Activated naive CD8-positive, alpha-beta T cell treated with anti-CD3 and anti-CD28 coated beads for 36 hours (primary cell): ENCODE measurements at places on chromosomes 11 and 22. TPM values are rescaled to one million over a fixed set of nuclear protein-coding genes. Genes with fewer than 3 reads are reported as not detected.

GRCh38 chr11:22203281-22203680 lies 10.4 kb downstream of the ANO5 start:
- no peak overlapping the region for H3K4me3 ChIP-seq
- no peak for DNase-seq
- H3K36me3 ChIP-seq: no peaks in the 10 kb centered on the region
- H3K27me3 ChIP-seq: peaks cover 10% of the 10 kb centered on the region

- H3K4me3 ChIP-seq: no peak overlapping the region
- H3K36me3 ChIP-seq: peaks cover 33% of the 10 kb centered on the region
- DNase-seq: peak; percentile 54
- no peaks in the 10 kb centered on the region for H3K27me3 ChIP-seq
Measured at GRCh38 chr11:6604081-6604626, 580 bp downstream of the ILK start.

GRCh38 chr11:47917599-47918369 lies 62.6 kb upstream of the PTPRJ start:
- H3K4me3 ChIP-seq: no peak overlapping the region
- H3K27ac ChIP-seq: no peak overlapping the region
- no peak for DNase-seq
- no peaks in the 10 kb centered on the region for H3K36me3 ChIP-seq

DNA sequence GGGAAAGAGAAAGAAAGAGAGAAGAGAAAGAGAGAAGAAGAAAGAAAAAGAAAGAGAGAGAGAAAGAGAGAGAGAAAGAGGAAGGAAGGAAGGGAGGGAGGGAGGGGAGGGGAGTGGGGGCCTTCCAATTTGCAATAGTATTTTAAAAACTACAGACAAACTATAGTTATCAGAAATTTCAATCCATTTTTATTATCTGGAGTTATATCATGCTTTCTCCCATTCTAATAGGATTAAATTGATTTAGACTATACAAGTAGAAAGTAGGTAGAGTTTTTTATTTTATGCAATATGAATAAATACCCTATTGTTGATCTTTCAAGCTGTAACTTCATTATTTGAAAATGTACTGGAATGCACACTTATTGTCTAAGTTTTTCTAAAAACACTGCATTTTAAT lies 70.2 kb upstream of the CEP126 start:
- no peak for DNase-seq
- no peaks in the 10 kb centered on the region for H3K27me3 ChIP-seq
- H3K36me3 ChIP-seq: no peaks in the 10 kb centered on the region
- H3K4me1 ChIP-seq: no peaks in the 10 kb centered on the region
- H3K27ac ChIP-seq: no peak overlapping the region
- no peak overlapping the region for H3K4me3 ChIP-seq

DNA sequence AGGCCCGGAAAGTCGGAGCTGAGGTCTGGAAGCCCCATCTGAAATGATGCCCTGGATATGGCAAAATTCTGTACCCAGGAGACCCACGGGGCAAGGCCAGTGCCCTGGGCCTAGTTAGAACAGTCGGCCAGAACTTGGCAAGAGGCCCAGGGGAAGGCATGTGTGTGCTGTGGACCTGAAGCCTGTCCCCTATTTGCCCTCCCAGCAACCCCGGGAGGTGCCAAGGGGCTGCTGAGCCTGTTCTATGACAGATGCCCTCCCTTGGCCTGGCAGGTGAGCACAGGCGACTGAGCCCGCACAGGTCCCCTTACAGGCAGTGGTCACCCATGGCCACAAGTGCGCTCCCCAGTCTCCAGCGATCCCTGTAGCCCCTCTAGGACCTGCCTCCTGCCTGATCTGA lies 51.7 kb downstream of the NAT10 start:
- no peak overlapping the region for H3K27ac ChIP-seq
- H3K4me3 ChIP-seq: no peak overlapping the region
- no peak for DNase-seq
- H3K27me3 ChIP-seq: no peaks in the 10 kb centered on the region
- H3K4me1 ChIP-seq: peaks cover 27% of the 10 kb centered on the region

DNA sequence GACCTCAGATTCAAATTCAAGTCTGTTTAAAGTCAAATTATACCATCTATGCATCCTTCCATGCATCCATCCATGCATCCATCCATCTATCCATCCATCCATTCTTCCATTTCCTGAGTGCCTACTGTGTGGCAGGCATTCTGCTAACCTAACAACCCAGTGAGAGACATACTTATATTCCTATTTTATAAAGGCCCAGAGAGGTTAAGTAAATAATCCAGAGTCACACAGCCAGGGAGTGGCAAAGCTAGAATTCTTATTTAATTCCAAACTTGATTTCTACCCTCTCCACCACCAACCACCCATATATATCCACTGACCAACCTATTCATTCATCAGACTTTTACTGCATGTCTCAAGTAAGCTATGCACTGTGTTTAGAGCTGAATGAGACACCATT lies 53.8 kb downstream of the LRRC74B start:
- H3K27ac ChIP-seq: no peak overlapping the region
- H3K4me1 ChIP-seq: peaks cover 7% of the 10 kb centered on the region
- no peaks in the 10 kb centered on the region for H3K36me3 ChIP-seq
- no peak for DNase-seq
- peaks cover 17% of the 10 kb centered on the region for H3K27me3 ChIP-seq

- H3K27ac ChIP-seq: no peak overlapping the region
- no peaks in the 10 kb centered on the region for H3K4me1 ChIP-seq
- H3K4me3 ChIP-seq: no peak overlapping the region
- no peaks in the 10 kb centered on the region for H3K27me3 ChIP-seq
- no peaks in the 10 kb centered on the region for H3K36me3 ChIP-seq
Measured at GRCh38 chr22:49242480-49242879, 585.2 kb downstream of the BRD1 start.

DNA sequence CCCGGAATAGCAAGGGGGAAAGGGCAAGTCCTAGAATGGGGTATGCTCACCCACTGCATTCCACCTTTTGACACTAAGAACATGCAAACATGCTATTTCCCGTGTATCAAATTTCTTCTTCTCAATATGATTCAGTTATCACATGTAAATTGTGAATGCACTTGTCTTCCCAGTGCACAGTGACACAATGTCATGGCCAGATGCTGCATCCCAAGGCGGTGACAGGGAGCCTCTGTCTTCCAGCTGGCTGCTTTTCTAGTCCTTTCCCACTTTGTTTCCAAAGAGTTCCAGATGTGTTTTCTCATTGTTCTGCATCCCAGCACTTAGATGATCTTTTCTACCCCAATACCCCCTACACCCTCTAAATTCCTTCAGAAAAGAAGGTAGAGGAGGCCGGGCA lies 12.4 kb downstream of the SLC25A18 start:
- H3K36me3 ChIP-seq: no peaks in the 10 kb centered on the region
- H3K4me3 ChIP-seq: no peak overlapping the region
- peaks cover 13% of the 10 kb centered on the region for H3K27me3 ChIP-seq
- no peaks in the 10 kb centered on the region for H3K4me1 ChIP-seq
- H3K27ac ChIP-seq: no peak overlapping the region

- H3K4me3 ChIP-seq: no peak overlapping the region
- H3K27ac ChIP-seq: no peak overlapping the region
- H3K27me3 ChIP-seq: no peaks in the 10 kb centered on the region
- no peaks in the 10 kb centered on the region for H3K4me1 ChIP-seq
- H3K36me3 ChIP-seq: no peaks in the 10 kb centered on the region
Measured at GRCh38 chr11:27401280-27401832, 38.3 kb upstream of the CCDC34 start.

Gene CALCB
- 3.2 TPM for total RNA-seq

Gene PATE2
- not detected for total RNA-seq

Gene OR4A16
- not detected for total RNA-seq
